Metanephros (tissue), 2 donors: ENCODE measurements at places on chromosomes 12 and 14. TPM values are rescaled to one million over a fixed set of nuclear protein-coding genes. Genes with fewer than 3 reads are reported as not detected.

The KRT74 gene
- not detected for total RNA-seq

The LAG3 gene
- 0.47 TPM for total RNA-seq

The TSPAN19 gene
- 0.41 TPM for total RNA-seq

The TAS2R13 gene
- total RNA-seq = 5.3 TPM

The TRIP11 gene
- 38.9 TPM for total RNA-seq

The ST8SIA1 gene
- 10.3 TPM for total RNA-seq

The CD27 gene
- 0.12 TPM for total RNA-seq

The SERPINA3 gene
- total RNA-seq = 0.29 TPM
